Activated T-cell treated with anti-CD3 and anti-CD28 coated beads for 1 hour (primary cell): ENCODE measurements at places on chromosomes 5 and 9.

DNA sequence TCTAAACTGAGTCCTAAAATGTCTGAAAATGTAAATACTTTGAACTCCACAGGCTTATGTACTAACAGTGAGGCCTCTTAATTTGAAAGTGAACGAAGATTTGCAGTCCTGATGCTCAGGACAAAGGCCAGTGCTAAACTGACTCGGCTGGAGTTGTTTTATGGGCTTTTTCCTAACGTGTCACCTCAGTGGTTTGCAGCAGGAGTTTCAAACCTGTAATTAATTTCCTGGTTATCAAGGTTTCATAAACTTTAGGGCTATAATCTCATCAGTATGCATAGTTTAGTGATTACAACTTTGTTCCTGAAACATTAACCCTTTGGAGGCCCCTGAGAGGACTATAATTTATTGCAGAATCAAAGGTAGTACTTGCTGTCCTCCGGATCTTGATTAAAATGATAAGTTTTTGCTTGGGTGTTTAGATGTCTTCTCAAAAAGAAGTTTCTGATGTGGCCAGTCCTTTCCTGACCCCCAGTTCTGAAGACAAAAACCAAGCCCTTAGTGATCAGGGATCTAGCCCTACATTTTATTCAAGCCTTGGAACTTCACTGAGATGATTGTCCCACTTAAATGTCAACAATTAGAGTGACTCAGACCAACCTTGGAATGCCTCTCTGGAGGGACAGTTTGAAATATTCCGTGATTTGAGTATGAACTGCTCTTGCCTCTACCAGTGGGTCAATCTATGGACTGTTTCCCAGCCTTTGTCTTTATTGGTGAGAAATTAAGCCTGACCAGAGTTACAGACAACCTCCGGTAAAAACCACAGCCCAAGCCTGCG is 11.1 kb upstream of the S100Z start:
- DNase-seq: no peak

DNA sequence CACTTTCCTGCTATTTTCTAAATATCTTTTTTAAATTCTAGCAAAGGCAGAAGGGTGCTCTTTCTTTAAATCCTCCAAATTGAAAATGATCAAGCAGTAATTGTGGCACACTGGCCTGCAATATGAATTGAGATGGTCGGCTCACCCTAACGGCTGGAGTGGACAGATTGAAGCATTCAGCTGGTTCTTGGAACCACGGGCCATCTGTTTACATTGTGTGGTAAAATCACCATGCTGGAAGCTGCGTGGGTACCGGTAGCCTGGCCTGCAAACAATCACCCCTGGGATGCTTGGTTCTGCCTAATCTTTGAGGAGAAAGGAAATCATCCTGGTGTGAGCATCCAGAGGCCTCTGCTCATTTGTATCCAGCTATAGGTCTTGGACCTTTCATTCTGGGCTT is 289.3 kb downstream of the ZNF608 start:
- no peak for DNase-seq

DNA sequence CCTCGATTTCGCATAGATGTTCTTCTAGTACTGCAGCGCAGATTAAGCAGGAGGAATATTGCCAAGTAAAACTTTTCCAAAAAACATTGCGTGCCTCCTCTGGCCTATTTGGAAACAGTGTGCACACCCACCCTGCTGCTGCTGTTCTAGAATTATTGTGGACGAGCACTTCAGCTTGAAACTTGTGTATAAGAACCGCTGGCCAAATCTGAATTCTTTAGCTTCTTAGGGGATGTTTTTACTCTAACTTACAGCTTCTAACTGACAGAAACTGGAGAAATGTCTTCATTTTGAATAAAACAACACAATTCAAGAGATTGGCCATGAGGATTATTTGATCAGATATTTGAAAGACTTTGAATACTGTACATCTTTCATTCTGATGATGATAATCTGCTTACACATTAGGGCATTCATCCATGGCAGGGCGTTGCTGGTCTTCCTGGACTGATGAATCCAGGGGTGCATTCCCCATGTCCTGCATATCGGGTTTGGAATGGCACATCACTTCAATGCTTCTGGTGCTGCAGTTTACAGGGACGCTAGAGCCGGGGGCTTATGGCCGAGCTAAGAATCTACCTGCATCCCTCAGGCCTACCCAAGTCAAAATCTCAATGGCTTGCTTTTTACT is 6.5 kb downstream of the ADAMTS16 start:
- no peak for DNase-seq

GRCh38 chr9:33437205-33437604 is 10.2 kb downstream of the AQP3 start:
- DNase-seq: no peak

DNA sequence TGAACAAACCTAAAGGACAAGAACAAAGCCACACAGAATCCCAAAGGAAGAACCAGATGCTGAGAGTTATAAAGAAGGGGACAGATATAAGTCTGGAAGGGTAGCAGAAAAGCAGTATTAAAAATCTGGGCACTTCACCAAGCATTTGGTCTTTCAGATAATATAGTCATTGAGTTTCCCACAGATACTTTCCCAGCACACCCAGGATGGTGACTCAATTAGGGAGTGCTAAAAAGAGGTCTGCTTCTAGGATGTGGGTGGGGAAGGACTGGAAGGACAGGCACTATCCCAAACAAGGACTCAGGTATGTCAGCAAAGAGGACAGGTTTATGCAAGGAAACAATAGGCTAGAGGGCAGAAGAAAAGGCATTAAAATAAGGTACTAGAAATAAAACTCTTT is 59.3 kb downstream of the DIAPH1 start:
- DNase-seq: no peak

DNA sequence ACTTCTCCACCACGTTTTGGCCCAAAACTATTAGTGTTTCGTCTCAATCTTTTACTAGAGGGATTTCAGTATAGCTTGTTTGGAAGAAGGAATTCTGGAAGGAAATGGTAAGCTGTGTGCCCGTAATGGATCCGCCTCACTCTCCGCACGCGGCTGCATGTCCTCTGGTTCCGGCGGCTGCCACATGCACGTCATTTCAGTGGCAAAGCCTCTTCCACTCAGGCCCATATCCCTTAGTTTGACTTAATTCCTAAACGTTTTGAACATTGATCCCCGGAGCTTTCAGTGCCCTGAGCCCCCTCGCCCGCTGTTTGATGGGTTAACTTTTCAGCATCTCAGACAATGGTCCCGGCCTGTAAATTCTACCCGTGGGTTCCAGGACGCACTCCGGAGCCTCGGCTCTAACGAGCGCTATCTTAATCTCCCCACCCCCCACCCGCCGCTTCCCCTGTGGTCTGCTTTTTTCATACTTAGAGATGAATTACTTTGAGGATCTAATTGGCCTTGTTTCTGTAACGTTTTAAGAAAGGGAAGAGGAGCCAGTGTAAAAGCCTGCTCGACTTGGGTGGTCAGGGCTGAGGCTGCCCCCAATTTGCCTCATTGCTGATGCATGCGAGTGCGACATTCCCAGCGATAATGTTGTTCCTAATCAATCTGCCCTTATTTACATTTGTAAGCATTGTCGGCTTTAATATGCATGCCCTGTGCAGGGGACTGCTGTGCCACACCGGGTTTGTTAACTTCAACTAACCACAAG is 4.6 kb downstream of the PTCH1 start:
- no peak for DNase-seq

DNA sequence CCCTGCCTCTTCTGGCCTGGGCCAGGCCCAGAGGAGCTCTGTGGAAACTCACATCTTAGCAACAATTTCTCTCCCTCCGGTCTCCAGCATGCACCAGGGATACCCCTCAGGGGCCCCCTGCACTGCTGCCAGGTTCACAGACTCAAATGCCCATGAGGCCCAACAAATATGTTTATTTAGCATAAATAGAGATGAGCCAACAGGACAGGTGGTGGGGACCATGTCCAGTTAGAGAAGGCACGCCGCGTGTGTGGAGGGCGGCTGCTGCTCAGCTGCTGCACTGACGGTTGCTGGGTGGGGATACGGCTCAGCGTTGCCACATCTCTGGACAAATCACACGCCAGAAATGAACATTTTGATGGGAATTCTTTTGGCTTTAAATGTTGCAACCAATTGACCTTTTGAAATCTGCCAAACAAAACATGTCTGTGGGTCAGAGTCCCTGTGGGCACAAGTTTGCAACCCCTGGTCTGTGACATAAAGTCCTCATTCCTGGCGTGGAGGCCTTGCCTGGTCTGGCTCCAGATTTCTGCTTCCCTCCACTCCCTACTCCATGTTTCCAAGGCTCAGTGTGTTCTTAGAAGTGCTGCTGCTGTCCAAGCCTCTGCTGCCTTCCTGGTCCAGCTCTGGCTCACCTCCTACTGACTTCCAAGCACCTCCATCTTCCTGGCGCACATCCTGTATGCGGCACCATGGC is 88.9 kb downstream of the AMBP start:
- DNase-seq: no peak

- DNase-seq: no peak
Observed at GRCh38 chr9:71746758-71747125, 21.6 kb downstream of the CEMIP2 start.

- no peak for DNase-seq
Observed at GRCh38 chr9:74497748-74498620, 849 bp downstream of the RORB start.

DNA sequence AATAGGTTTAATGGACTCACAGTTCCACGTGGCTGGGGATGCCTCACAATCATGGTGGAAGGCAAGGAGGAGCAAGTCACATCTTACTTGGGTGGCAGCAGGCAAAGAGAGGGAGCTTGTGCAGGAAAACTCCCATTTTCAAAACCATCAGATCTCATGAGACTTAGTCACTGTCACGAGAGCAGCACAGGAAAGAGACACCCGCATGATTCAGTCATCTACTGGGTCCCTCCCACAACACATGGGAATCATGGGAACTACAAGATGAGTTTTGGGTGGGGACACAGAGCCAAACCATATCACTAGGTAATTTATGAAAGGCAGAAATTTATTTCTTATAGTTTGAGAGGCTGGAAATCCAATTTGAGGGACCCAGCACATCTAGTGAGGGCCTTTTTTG is 40.0 kb downstream of the MTREX start:
- no peak for DNase-seq

DNA sequence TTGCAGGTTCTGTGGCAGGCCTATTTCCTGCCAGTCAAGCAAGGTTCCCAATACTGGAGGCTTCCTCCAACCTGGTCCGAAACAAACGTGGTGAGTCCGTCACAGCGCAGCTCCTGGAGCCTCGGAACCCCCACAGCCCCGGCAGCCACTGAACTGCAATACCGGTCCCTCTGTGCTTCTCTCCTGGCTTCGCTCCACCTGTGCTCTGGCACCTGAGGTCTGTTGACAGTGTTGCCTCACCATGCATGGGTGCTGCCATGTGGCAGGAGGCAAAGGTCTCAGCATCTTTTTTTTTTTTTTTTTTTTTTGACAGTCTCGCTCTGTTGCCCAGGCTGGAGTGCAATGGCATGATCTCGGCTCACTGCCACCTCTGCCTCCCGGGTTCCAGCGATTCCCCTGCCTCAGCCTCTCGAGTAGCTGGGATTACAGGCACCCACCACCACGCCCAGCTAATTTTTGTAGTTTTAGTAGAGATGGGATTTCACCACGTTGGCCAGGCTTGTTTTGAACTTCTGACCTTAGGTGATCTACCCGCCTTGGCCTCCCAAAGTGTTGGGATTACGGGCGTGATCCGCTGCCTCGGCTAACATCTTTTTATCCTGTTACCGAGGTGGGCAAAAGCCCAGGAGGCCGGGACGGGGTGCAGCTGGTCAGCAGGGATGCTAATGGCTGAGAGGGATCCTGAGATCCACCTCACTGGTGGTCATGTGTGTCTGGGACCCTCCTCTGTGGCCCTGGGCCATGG is 57.1 kb upstream of the RNU6ATAC start:
- DNase-seq: no peak

- DNase-seq: no peak
Observed at GRCh38 chr5:134949316-134949715, 18.4 kb upstream of the CATSPER3 start.

DNA sequence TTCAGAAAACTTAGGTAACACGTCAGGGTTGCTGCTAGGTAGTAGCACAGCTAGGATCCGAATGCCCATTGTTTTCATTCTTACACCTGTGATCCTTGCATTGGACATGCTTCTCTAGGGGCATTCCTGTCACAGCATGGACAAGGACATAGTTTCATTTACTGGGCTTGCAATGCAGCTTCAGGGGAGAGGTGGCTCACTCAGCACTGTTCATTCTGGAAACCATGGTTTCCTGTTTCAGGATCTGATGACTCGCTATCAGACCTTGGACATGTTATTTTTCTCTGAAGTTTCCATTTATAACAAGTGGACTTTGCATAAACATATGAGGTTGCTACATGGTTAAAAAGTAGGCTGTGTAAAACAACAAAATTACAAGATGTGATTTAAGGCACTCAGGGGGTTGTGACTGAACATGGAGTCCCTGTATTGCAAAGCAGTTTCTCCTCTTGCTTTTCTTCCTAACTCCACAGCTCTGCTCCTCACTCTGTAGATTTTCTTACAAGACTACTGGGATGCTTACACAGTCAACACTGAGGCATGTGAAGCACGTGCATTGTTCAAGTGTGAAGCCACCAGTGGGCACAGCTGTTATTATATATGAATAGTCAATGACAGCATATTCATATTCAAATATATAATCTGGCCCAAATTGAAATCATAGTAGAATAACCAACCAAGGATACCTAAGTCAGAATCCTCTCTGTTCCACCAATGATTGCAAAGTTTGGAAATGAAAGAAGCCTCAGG is 66.1 kb upstream of the STK32A start:
- no peak for DNase-seq

GRCh38 chr5:129905473-129906176 is 1.4 kb downstream of the CHSY3 start:
- no peak for DNase-seq

DNA sequence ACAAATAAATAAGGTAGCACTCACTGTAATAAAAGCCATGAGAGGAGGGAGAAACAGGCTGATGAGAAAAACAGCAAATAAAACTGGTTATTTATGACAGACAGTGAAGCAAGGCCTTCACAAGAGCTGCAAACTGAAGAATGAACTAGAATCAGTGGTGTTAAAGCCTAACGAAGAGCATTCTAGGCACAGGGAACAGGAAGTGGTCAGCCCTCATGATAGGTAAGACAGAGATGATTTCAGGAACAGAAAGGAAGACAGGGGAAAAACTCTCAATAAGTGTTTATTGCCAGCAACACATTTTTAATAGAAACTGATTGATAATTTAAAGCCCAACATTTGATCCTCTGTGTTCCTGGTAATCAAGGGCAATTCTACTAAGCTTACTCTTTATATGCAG is 124.5 kb downstream of the EDIL3 start:
- DNase-seq: no peak

DNA sequence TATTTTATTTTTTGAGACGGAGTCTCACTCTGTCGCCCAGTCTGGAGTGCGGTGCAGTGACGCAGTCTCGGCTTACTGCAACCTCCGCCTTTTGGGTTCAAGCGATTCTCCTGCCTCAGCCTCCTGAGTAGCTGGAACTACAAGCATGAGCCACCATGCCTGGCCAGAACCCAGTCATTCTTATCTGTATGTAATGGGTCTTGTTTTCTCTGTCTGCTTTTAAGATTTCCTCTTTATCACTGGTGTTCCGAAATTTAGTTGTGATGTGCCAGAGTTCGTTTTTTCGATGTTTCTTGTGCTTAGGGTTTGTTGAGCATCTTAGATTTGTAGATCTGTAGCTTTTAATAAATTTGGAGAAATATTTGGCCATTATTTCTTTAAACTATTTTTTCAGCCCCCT is 19.2 kb downstream of the SLC25A25 start:
- DNase-seq: no peak
